A549 treated with CORT108297 at 1 μM for 4 hours (cell line): ENCODE measurements at places on chromosomes 11 and 22. TPM values are rescaled to one million over a fixed set of nuclear protein-coding genes. Genes with fewer than 3 reads are reported as not detected.

Gene ANO9
- 0.55 to 1.8 TPM (median 1.0 TPM) in 5 replicates for total RNA-seq

Gene TCN2
- 4.2 to 5.2 TPM (median 4.6 TPM) in 5 replicates for total RNA-seq

Gene MISFA
- 1.6 to 2.6 TPM (median 2.1 TPM) in 5 replicates for total RNA-seq

Gene SLC22A24
- not detected in 5 replicates for total RNA-seq
